ENCODE measurements at places on chromosomes 3 and 15.

DNA sequence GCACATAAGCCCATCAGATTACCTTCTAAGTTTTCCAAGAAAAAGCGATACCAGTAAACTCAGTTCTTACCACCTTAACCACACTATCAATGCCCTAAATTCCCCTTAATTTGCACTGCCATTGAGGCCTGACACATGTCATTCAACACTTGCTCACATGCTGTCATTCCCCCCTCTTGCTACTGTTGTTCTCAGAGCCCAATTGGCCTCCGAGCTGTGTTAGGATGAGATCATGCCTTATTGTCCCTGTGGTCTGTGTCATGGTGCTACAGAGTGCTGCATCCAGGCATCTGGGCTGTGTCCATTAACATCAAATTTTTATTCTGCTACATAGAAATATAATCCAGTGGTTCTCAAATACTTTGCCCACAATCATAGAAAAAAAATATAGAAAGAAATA lies 213.6 kb downstream of the SSR3 start:
- no peak for DNase-seq

GRCh38 chr15:90640862-90641261 lies 76.3 kb upstream of the BLM start:
- DNase-seq = no peak

GRCh38 chr3:78148986-78149717 lies 1109.3 kb downstream of the ROBO2 start:
- DNase-seq = no peak

- no peak for DNase-seq
These were observed 67.1 kb upstream of the UBE2E2 start for GRCh38 chr3:23136054-23136453.

DNA sequence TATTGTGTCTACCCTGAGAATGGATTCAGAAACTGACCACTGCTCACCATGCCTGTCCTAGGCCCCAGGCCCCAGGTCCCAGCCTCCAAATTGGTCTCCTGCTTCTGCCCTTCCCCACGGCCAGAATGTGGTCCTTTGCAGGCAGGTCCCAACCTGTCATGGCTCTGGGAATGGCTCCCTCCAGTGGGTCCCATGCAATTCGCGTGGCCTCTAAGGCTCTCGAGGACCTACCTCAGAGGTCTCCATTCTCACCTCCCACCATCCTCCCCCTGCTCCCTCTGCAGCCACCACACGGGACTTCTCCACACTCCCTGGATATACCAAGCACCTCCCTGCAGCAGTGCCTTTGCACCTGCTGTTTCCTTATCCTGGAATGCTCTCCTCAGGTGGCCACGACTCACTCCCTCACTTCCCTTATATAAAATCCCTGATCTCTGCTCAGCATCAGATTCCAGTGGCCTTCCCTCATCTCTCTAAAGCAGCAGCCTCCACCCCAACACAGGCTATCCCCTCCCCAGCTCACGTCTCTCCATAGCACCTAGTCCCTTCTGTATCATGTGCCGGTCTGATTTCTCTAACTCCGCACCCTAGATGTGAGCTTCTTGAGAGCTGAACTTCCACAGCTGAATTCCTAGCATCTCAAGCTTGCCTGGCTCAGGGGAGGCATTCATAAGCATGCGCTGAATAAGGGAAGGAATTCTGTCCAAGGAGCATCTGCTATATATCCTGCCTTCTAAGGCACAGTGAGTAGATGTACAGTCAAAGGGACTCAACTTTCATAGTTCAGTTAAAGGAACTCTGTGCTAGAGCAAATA lies 56.9 kb downstream of the ARRDC4 start:
- no peak for DNase-seq

DNA sequence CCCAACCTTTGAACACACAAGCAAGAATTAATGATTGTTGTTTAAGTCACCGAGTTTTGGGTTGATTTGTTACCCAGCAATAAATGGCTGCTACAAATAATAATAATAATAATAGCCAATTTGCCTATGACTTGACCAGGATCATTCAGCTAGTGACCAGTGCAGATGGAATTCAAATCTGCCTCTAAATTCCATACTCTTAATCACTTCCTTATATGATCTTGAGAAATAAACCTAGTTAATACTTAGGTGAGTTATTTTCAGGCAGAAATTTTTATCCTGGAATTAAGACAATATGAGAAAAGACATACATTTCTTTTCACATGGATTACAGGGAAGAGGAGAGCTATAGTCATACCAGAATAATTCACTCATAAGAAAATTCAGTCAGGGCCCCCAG lies 116.0 kb upstream of the GALNT15 start:
- DNase-seq = no peak

DNA sequence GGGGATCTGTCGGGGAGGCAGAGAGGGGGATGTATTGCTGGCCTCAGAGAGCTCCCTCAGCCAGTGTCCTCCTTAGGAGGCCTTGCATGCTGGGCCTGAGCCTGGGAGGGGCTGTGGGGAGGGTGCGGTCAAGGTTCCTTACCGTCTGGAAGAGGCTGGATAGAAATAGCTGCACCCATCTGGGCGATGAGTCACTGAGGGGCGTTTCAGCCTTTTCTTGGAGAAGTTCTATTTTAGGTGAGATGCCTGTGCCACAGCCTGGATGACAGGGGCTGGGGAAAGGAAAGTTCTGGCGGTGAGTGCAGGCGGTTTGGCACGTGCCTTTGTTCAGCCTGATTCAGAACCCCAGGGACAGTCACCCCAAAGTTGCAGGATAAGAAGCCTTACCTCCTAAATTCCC lies 35.7 kb upstream of the APEH start:
- no peak for DNase-seq

GRCh38 chr3:11386465-11387113 lies 114.4 kb downstream of the ATG7 start:
- DNase-seq = no peak

DNA sequence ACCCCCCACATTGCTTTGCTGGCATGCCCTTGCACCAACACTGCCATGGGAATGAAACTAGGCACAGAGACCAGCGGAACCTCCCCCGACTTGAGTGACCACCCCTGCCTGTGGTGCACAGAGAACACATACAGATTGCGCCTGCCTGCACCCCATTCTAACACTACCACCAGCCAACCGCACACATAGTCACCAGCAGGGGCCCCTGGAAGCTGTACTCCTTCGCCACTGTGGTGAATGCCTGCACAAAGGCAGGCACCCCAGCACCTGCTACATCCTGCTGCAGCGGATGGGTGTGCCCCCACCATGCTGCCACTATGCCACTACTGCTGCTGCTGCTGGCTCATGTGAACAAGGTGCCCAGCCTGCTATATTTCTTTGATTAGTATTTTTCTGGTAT lies 27.4 kb upstream of the DNAAF4 start:
- no peak for DNase-seq
